ENCODE measurements at places on chromosomes 7 and 10. TPM values are rescaled to one million over a fixed set of nuclear protein-coding genes. Genes with fewer than 3 reads are reported as not detected.

- DNase-seq = no peak
Observed at GRCh38 chr7:105496521-105496920, 25.6 kb downstream of the PUS7 start.

The PDZD7 gene
- 0.40 TPM for total RNA-seq

The C10orf53 gene
- not detected for total RNA-seq

DNA sequence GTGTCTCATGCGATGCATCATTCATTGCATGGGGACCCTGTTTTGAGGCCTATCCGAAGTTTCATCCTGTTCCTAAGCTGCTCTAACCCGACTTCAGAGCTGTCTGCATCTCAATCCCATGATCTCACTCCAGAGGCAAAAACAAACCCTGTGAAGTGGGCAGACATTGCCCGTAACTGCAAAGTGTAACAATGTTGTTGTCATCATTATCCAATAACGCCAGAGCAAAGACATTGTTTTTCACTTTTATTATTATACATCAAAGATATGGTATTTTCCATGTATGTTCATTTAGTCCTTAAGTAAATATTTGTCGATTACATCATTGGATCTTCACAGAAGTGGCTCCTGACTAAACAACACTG is 246.7 kb downstream of the KLF6 start:
- no peak for DNase-seq

Data from cardiac septum (tissue), 1 donor.